ENCODE measurements at places on chromosomes 12 and 14.
A peak's percentile ranks its signal among the peaks of the same experiment; 100 is the strongest.

GRCh38 chr14:92259613-92260357, 63.2 kb upstream of the SLC24A4 start:
- DNase-seq, result no peak
- H3K4me1 ChIP-seq, result no peaks in the 10 kb centered on the region
- H3K27ac ChIP-seq, result no peak overlapping the region
- H3K36me3 ChIP-seq, result no peaks in the 10 kb centered on the region
- no peak overlapping the region for H3K4me3 ChIP-seq
- H3K27me3 ChIP-seq, result peaks cover 25% of the 10 kb centered on the region

DNA sequence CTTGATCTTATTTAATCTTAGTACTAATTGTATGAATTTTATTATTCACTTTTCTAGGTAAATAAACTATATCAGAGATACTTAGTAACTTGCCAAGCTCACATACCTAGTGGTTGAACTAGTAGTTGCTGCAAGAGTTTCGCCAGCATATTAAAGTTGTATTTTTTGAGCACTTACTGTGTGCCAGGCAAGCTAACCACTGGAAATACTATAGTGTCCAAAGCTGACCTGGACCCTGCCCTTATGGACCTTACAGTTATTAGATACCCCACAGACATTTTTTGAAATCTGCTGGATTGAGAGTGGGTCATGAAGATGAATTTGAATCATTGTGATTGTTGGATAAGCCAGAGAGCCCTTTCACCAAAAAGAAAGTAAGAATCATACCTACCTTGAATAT, 125.0 kb downstream of the RAD51B start:
- no peak overlapping the region for H3K4me3 ChIP-seq
- peaks cover 10% of the 10 kb centered on the region for H3K36me3 ChIP-seq
- peaks cover 42% of the 10 kb centered on the region for H3K4me1 ChIP-seq
- H3K27ac ChIP-seq, result peak overlapping the region; percentile 74

GRCh38 chr14:70602254-70602653, 1.8 kb upstream of the MED6 start:
- no peaks in the 10 kb centered on the region for H3K36me3 ChIP-seq
- H3K27ac ChIP-seq, result no peak overlapping the region
- H3K4me1 ChIP-seq, result peaks cover 14% of the 10 kb centered on the region

- peaks cover 10% of the 10 kb centered on the region for H3K36me3 ChIP-seq
- H3K27ac ChIP-seq, result peak overlapping the region; percentile 79
- H3K4me3 ChIP-seq, result no peak overlapping the region
- H3K27me3 ChIP-seq, result peaks cover 8% of the 10 kb centered on the region
- H3K4me1 ChIP-seq, result peaks cover 44% of the 10 kb centered on the region
Observed at GRCh38 chr14:94593376-94593748, 12.1 kb downstream of the SERPINA5 start.

GRCh38 chr12:97305651-97306050, 157.0 kb upstream of the RMST start:
- H3K4me1 ChIP-seq, result no peaks in the 10 kb centered on the region
- no peaks in the 10 kb centered on the region for H3K36me3 ChIP-seq
- no peaks in the 10 kb centered on the region for H3K27me3 ChIP-seq
- no peak for DNase-seq

DNA sequence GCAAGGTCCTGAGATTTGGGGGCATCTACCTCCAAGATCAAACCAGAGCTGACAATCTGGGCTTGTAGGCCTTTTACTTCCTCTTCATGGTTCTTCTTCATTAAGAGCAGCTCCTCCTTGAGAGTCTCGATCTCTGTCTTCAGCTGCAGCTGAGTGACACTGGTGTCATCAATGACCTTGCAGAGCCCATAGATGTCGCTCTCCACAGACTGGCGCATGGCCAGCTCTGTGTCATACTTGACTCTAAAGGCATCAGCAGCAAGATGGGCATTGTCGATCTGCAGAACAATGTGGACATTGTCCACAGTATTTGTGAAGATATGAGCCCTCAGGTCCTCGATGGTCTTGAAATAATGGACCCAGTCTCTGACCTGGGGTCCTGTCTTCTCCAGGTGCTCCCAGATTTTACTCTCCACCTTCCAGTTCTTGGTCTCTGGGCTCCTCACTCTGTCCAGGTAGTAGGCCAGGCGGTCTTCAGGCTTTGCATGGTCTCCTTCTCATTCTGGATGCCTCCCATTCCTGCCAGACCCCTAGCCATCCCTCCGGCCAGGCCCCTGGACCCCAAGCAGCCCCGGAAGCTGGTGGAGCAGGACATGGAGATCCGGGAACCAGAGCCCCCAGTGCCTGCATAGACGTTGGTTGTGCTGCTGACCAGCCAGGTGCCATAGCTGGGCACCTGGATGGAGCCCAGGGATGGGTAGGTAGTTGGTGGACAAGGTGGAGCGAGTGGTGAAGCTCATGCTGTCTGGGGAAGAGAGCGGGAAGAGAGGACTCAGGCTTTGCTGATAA, 141.0 kb downstream of the MSRB3 start:
- no peaks in the 10 kb centered on the region for H3K4me1 ChIP-seq
- H3K36me3 ChIP-seq, result peaks cover 3% of the 10 kb centered on the region
- no peak overlapping the region for H3K27ac ChIP-seq

GRCh38 chr14:59356312-59356711, 108.9 kb downstream of the GPR135 start:
- peaks cover 25% of the 10 kb centered on the region for H3K36me3 ChIP-seq
- no peak for DNase-seq
- no peak overlapping the region for H3K4me3 ChIP-seq
- H3K27me3 ChIP-seq, result no peaks in the 10 kb centered on the region
- H3K27ac ChIP-seq, result no peak overlapping the region

Measured in progenitor cell of endocrine pancreas (in vitro differentiated cells).